ENCODE measurements at places on chromosomes 13 and 19. TPM values are rescaled to one million over a fixed set of nuclear protein-coding genes. Genes with fewer than 3 reads are reported as not detected.

Gene CYP4F11
- not detected for total RNA-seq

Gene LGALS14
- not detected for total RNA-seq

Gene SYCN
- not detected for total RNA-seq

Gene ICAM4
- 1.8 TPM for total RNA-seq

Gene LSR
- 0.26 TPM for total RNA-seq

Gene FFAR1
- total RNA-seq = not detected

GRCh38 chr19:19256072-19256969 lies 16.8 kb downstream of the TM6SF2 start:
- no peaks in the 10 kb centered on the region for H3K4me1 ChIP-seq
- H3K36me3 ChIP-seq = no peaks in the 10 kb centered on the region
- H3K27ac ChIP-seq = no peak overlapping the region
- no peak for DNase-seq

DNA sequence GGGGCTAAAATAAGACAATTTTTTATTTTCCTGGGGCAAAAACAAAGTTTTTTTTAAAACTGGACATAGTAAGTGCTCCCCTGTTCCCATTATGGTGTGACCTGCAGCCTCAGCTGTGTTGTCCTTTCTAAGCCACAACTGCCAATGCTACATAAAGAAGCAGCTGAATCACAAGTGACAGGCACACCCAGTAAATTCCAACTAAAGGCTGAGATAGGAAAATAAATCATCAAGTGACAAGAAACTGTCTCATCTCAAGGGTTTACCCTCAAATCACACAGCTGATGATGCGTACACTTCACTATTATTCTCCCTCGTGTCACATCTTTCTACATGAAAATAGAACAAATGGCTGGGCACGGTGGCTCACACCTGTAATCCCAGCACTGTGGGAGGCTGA lies 28.7 kb downstream of the STK24 start:
- no peak overlapping the region for H3K4me3 ChIP-seq
- no peaks in the 10 kb centered on the region for H3K36me3 ChIP-seq
- H3K27ac ChIP-seq = peak overlapping the region; percentile 66
- H3K27me3 ChIP-seq = no peaks in the 10 kb centered on the region
- DNase-seq = no peak
- peaks cover 40% of the 10 kb centered on the region for H3K4me1 ChIP-seq

GRCh38 chr13:44989941-44990340 lies 603 bp downstream of the GPALPP1 start:
- H3K4me3 ChIP-seq = peak overlapping the region; percentile 97
- H3K27me3 ChIP-seq = no peaks in the 10 kb centered on the region
- peak overlapping the region; percentile 98 for H3K27ac ChIP-seq
- DNase-seq = peak; percentile 18
- no peaks in the 10 kb centered on the region for H3K4me1 ChIP-seq

DNA sequence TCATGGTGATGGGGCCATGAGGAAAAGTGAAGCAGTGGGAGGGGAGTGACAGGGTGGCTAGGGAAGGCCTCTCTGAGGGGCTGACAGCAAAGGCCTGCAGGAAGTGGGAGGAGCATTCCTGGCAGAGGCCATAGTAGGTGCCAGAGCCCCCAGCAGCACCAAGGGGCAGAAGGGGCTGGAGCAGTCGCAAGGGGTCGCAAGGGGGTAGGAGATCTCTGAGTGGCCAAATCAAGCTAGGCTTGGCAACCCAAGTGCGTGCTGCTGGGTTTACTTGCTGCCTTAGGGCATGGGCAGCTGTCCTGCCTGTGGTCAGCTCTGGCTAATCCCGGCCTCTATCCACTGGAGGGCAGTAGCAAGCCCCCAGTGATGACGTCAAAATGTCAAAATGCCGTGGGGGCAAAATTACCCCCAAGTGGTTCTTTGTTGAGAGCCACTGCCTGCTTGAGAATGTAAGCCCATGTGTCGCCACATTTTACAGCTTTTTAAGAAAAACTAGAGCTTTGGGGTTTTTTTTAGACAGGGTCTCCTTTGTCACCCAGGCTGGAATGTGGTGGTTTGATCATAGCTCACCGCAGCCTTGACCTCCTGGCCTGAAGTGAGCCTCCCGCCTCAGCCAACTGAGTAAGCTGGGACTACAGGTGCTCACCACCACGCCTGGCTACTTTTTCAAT lies 11.8 kb downstream of the CCDC97 start:
- H3K27ac ChIP-seq = peak overlapping the region; percentile 97
- H3K36me3 ChIP-seq = peaks cover 14% of the 10 kb centered on the region
- no peaks in the 10 kb centered on the region for H3K27me3 ChIP-seq
- H3K4me1 ChIP-seq = peaks cover 50% of the 10 kb centered on the region

DNA sequence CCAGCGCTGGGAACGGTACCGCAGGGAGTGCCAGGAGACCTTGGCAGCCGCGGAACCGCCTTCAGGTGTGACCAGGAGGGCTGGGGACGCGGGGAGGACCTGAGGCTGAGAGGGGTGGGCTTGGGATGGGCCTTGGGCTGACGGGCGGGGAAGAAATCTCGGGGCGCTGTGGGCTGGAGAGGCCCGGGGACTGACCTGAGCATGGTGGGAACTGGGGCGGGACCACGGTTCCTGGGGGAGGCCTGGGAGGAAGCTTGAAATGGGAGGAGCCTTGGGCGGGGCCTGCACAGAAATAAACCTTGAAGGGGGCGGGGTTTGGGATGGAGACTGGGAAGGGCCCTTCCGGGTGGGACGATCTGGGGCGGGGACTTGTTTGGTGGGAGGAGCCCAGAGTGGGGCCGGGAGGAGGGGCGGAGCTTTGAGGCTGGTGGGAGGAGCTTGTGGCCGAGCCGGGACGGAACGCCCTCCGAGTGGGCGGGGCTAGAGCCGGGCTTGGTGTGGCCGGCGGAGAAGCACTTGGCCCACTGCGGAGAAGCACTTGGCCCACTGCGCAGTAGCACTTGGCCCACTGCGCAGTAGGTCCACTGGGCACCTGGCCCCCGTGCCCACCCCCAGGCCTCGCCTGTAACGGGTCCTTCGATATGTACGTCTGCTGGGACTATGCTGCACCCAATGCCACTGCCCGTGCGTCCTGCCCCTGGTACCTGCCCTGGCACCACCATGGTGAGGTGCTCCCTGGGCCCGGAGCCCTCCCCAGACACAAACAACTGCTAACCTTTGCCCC lies 2.8 kb downstream of the GIPR start:
- peaks cover 12% of the 10 kb centered on the region for H3K4me1 ChIP-seq
- no peak overlapping the region for H3K4me3 ChIP-seq
- H3K27me3 ChIP-seq = peaks cover 7% of the 10 kb centered on the region
- DNase-seq = peak; percentile 14
- no peaks in the 10 kb centered on the region for H3K36me3 ChIP-seq

GRCh38 chr19:3073931-3074595 lies 11.8 kb upstream of the TLE5 start:
- H3K4me1 ChIP-seq = peaks cover 7% of the 10 kb centered on the region
- no peak for DNase-seq
- no peak overlapping the region for H3K4me3 ChIP-seq
- no peaks in the 10 kb centered on the region for H3K27me3 ChIP-seq

DNA sequence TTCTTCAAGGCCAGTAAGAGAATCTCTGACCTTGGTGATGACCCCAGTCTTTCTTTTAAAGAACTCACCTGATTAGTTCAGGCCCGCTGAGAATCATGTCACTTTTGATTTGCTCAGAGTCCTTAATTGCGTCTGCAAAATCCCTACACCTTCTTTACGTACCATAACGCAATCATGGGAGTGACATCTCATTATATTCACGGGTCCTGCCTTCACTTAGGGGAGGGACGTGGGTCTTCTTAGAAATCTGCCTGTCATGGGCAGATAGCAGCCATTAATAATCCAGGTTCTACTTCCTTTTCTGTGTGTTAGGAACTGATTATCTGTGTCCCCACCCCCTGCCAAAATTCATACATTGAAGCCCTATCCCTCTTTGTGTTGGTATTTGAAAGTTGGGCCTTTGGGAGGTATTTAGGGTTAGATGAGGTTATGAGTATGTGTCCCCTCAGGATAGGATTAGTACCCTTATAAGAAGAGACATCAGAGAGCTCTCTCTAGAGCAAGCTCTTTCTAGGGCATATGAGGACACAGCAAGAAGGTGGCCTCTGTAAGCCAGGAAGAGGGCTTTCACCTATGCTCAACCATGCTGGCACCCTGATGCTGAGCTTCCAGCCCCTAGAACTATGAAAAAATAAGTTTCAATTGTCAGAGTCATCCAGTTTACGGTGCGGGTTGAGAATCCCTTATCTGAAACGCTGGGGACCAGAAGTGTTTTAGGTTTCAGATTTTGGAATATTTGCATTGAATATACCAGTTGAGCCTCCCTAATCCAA lies 9.9 kb downstream of the TPP2 start:
- H3K36me3 ChIP-seq = peaks cover 7% of the 10 kb centered on the region
- no peak overlapping the region for H3K27ac ChIP-seq
- no peaks in the 10 kb centered on the region for H3K4me1 ChIP-seq
- no peaks in the 10 kb centered on the region for H3K27me3 ChIP-seq
- H3K4me3 ChIP-seq = no peak overlapping the region
- no peak for DNase-seq

- DNase-seq = peak; percentile 41
- H3K27ac ChIP-seq = no peak overlapping the region
- no peaks in the 10 kb centered on the region for H3K36me3 ChIP-seq
- no peaks in the 10 kb centered on the region for H3K27me3 ChIP-seq
- no peak overlapping the region for H3K4me3 ChIP-seq
- H3K4me1 ChIP-seq = peaks cover 4% of the 10 kb centered on the region
These were observed 2.3 kb upstream of the STRN4 start for GRCh38 chr19:46748325-46749109.

- no peaks in the 10 kb centered on the region for H3K36me3 ChIP-seq
- H3K4me1 ChIP-seq = no peaks in the 10 kb centered on the region
- H3K4me3 ChIP-seq = no peak overlapping the region
- peak; percentile 38 for DNase-seq
- H3K27me3 ChIP-seq = no peaks in the 10 kb centered on the region
These were observed 14.2 kb downstream of the OR7A17 start for GRCh38 chr19:14871619-14872230.

GRCh38 chr13:103178986-103179943 lies 113.0 kb upstream of the SLC10A2 start:
- no peak overlapping the region for H3K4me3 ChIP-seq
- H3K36me3 ChIP-seq = no peaks in the 10 kb centered on the region
- H3K27me3 ChIP-seq = no peaks in the 10 kb centered on the region
- H3K4me1 ChIP-seq = no peaks in the 10 kb centered on the region

DNA sequence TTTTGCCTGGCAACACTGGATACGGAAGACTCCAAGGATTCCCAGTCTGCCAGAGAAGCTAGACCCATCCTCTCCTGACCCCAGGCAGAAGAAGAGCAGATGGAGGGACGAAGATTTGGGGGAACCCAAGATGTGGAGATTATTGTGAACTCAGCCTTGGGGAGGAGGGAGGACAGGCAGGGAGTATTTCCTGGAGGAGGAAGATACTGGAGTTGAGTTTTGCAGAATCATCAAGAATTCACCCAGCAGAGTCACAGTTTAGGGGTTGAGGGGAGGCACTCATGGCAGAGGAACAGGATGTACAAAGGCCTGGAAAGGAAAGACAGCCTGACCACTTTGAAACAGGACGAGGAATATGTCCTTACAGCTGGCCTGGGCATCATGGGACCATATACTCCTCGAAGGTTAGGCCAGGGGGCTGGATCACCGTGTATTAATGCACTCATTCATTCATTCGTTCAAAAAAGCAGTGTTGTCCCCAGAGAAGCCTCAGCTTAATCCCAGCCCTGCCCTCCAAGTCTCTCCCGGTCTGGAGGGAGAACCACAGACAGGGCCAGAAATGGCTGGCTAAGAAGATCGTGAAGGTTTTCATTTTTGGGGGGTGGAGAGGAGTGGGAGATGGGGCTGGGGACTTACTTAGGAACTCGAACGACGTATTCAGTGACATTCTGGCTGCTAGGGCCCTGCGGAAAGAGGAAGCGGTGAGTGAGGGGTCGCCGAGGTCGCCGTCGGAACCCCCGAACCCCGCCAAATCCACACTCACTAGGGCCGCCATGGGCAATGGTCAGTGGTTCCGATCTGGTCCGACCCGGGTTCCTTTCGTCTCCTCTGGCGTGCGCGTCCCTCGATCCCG lies 517 bp downstream of the GTF2F1 start:
- H3K4me3 ChIP-seq = peak overlapping the region; percentile 94
- peaks cover 12% of the 10 kb centered on the region for H3K36me3 ChIP-seq
- DNase-seq = no peak
- H3K27me3 ChIP-seq = no peaks in the 10 kb centered on the region

- no peak overlapping the region for H3K4me3 ChIP-seq
- H3K4me1 ChIP-seq = no peaks in the 10 kb centered on the region
- no peak overlapping the region for H3K27ac ChIP-seq
- peaks cover 6% of the 10 kb centered on the region for H3K27me3 ChIP-seq
- no peak for DNase-seq
These were observed 62.4 kb downstream of the AKAP11 start for GRCh38 chr13:42334329-42334706.

DNA sequence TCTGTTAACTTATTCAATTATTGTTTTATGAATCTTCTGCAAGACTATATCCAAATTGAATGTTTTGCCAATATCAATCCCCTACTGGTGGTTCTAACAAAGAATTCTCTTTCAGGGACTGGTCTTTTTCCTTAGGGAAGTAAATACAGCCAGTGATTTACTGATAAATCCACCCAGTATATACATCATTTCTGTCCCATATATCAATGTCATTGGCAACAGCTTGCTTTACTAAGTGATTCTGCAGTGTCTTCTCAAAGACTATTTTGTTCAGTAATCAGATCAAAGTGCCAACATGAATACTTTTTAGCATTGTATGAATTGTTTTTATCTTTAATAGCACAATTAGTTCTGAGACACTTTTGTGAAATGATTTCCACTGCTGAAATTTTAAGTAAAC lies 114.0 kb upstream of the OBI1 start:
- no peaks in the 10 kb centered on the region for H3K27me3 ChIP-seq
- H3K4me3 ChIP-seq = no peak overlapping the region
- DNase-seq = no peak
- no peaks in the 10 kb centered on the region for H3K36me3 ChIP-seq

- H3K27ac ChIP-seq = no peak overlapping the region
- no peak for DNase-seq
- no peaks in the 10 kb centered on the region for H3K4me1 ChIP-seq
- no peaks in the 10 kb centered on the region for H3K27me3 ChIP-seq
These were observed 8.9 kb downstream of the PIAS4 start for GRCh38 chr19:4016486-4016885.

DNA sequence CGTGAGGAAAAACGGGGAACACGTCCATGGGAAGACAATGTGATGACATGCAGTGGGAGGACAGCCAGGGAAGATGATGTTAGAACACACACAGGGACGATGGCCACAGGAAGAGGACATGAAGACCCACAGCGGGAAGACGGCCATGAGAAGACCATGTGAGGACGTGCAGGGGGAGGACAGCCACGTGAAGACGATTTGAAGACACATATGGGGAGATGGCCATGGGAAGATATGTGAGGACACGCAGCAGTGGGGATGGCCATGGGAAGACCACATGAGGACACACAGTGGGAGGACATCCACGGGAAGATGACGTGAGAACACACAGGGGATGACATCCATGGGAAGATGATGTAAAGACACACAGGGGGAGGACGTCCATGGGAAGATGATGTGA lies 83.8 kb downstream of the UQCRFS1 start:
- no peak for DNase-seq
- no peaks in the 10 kb centered on the region for H3K36me3 ChIP-seq
- no peaks in the 10 kb centered on the region for H3K27me3 ChIP-seq
- H3K4me1 ChIP-seq = no peaks in the 10 kb centered on the region
- H3K27ac ChIP-seq = no peak overlapping the region

- peaks cover 16% of the 10 kb centered on the region for H3K36me3 ChIP-seq
- no peak overlapping the region for H3K4me3 ChIP-seq
- no peak for DNase-seq
These were observed 20.0 kb downstream of the YIPF2 start for GRCh38 chr19:10908380-10908960.

GRCh38 chr19:543910-544608 lies at the start of gene GZMM:
GZMM (plus strand) TSS chr19:544053; CDS start chr19:544072, 19 bp downstream.
- no peak within 1 kb of the TSS for H3K4me3 ChIP-seq
- DNase-seq = no peak
- no peak within 1 kb of the TSS for H3K27ac ChIP-seq
- no peaks in the 10 kb centered on the region for H3K27me3 ChIP-seq
